ENCODE measurements at places on chromosomes 11 and 22. TPM values are rescaled to one million over a fixed set of nuclear protein-coding genes. Genes with fewer than 3 reads are reported as not detected.

ACR gene
- total RNA-seq, result not detected

APOBEC3F gene
- 10.4 TPM for total RNA-seq

LAMTOR1 gene
- total RNA-seq, result 63.8 TPM

KLHDC7B gene
- total RNA-seq, result 1.9 TPM

SLC22A12 gene
- total RNA-seq, result not detected

DCHS1 gene
- 7.7 TPM for total RNA-seq

- no peak for DNase-seq
Measured at GRCh38 chr11:9651899-9652748, 11.8 kb upstream of the SWAP70 start.

- DNase-seq, result peak; percentile 90
Measured at GRCh38 chr11:97722065-97722464, 1298.7 kb upstream of the CNTN5 start.

Data from astrocyte (in vitro differentiated cells and primary cell).